ENCODE measurements at places on chromosomes 7 and 10. TPM values are rescaled to one million over a fixed set of nuclear protein-coding genes. Genes with fewer than 3 reads are reported as not detected.

The CRTAC1 gene
- total RNA-seq = 0.29 TPM

The LRRC18 gene
- total RNA-seq = not detected

The HKDC1 gene
- total RNA-seq = not detected

The PLXDC2 gene
- total RNA-seq = 52.9 TPM

The SLC12A9 gene
- 9.0 TPM for total RNA-seq

The GRID2IP gene
- not detected for total RNA-seq

The COG5 gene
- total RNA-seq = 39.7 TPM

The TNKS2 gene
- 55.9 TPM for total RNA-seq

The AS3MT gene
- 2.1 TPM for total RNA-seq

The MMRN2 gene
- total RNA-seq = 94.8 TPM

The HDAC9 gene
- 83.3 TPM for total RNA-seq

The GRM3 gene
- total RNA-seq = not detected

The MRLN gene
- total RNA-seq = not detected

The STK31 gene
- not detected for total RNA-seq

The DEPP1 gene
- total RNA-seq = 8.2 TPM

The ZNF488 gene
- not detected for total RNA-seq

The PRTFDC1 gene
- total RNA-seq = 9.4 TPM

The PIP4K2A gene
- total RNA-seq = 17.4 TPM

The FLNC gene
- 16.5 TPM for total RNA-seq

Data from uterus (tissue), 4 donors.